ENCODE measurements at places on chromosomes 13 and 19.

- H3K4me3 ChIP-seq: peak overlapping the region; percentile 70
- H3K4me1 ChIP-seq: peaks cover 8% of the 10 kb centered on the region
- H3K27ac ChIP-seq: no peak overlapping the region
- no peak for DNase-seq
Observed at GRCh38 chr19:43799502-43800142, 2.6 kb downstream of the LYPD5 start.

GRCh38 chr13:81283062-81283461 is 942.1 kb upstream of the SPRY2 start:
- H3K4me3 ChIP-seq: no peak overlapping the region
- no peak for DNase-seq
- no peaks in the 10 kb centered on the region for H3K4me1 ChIP-seq

DNA sequence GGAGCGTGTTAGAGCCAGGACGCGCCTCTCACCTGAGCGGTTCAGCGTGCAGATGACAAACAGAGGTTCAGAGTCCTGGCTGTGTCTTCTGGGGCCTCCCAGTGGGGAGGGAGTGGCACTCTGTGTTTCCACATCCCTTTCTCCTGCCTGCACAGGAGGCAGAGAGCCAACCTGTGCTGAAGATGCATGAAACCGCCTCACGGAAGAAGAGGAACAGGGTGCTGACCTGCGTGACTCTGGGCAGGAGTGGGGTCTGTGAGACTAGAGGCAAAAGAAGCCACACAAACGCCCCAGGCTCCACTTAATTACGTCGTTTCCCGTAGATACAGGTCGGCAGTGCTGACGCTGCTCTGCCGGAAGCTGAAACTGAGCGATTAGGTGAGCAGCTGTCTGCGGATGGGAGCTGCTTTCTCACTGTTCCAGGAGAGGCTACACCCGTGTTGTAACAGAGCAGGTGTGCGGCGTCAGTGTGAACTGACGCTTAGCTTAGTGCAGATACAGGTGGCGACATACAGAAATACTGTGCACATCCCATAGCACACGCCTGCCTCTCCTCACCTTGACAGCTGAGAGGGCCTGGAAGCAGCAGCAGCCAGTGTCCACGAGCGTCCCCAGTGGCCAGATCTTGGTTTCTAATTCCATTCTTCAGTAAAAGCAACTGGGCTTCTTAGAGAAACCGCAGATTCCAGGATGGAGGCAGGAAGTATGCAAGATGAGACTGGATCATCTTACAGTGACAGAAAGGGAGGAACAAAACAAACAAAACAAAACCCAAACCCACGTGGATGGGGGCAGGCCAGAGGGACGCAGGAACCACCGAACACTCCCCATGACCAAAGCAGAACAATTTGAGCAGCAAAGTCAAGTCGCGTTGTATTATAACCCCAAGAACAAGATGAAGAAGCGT is 37.7 kb upstream of the MCF2L start:
- no peak overlapping the region for H3K4me3 ChIP-seq
- H3K4me1 ChIP-seq: peaks cover 17% of the 10 kb centered on the region
- DNase-seq: no peak
- peaks cover 34% of the 10 kb centered on the region for H3K27me3 ChIP-seq
- no peaks in the 10 kb centered on the region for H3K36me3 ChIP-seq
- H3K27ac ChIP-seq: no peak overlapping the region

- H3K4me3 ChIP-seq: no peak overlapping the region
- DNase-seq: no peak
- no peaks in the 10 kb centered on the region for H3K27me3 ChIP-seq
- H3K4me1 ChIP-seq: no peaks in the 10 kb centered on the region
- no peak overlapping the region for H3K27ac ChIP-seq
Observed at GRCh38 chr13:29319451-29319850, 276.0 kb downstream of the SLC7A1 start.

DNA sequence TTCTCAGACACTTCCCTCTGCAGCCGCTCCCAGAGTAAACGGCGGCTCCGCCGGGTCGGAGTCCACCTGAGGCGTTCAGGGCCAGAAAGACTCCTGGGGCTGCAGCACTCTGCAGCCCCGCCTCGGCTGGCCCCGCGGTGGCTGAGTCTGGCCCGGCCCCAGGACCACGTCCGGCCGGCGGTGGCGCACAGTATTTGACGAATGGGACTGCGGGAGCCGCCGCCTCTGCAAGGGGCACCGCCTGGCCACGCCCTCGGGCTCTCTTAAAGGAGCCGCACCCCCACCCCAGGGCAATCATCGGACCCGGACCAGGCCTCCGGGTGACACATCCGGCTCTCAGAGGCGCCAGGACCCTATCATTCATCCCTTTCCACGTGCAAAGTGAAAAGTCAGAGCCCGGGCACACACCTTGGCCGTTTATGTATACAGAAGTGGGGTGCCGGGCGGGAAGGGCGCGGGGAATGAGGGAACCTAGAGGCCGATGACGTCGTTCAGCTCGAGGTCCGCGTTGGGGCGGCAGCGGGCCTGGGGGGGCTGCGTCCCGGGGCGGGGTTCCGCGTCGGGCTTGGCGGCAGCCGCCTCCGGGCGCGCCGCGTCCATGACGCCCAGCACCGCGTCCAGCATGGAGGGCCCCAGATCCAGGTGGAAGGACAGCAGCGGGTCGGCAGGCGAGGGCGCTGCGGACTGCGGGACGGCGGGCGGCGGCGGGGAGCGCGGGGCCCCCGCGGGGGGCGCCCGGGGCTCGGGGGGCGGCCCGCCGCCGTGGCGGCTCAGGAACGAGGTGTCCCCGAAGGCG is 1.2 kb upstream of the LENG9 start:
- peak; percentile 94 for DNase-seq
- peaks cover 21% of the 10 kb centered on the region for H3K27me3 ChIP-seq
- peaks cover 11% of the 10 kb centered on the region for H3K36me3 ChIP-seq

DNA sequence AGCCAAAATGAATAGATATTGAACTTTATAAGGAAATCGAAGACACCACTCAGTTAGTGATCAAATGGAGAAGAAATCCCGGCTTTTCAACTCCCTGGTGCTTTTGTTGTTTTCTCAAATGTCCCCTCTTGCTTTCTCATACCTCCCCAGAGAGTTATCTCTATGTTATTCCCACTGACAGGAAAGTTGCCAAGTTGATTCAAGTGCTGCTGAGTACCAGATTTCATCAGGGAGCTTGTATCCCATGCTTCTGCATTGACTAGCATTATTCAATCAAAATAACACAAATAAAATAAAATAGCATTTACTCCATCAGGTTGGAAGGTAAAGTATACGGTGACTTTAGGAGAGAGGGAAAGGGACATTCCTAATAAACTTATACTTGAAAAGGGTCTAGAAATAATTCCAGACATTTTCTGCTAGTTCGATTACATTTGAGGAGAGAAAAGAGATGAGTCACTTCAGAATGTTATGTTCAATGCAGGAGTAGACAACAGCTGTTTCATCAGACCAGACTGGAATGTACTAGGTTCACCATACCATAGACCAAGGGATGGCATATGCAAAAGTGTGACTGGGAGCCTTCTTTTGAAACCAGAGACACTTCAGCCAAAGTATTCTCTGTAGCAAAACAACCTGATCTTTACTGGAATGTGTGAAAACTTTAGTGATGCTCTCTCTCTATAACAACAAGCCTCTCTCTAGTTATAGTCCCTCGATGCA is 397.8 kb downstream of the FGF14 start:
- H3K4me3 ChIP-seq: no peak overlapping the region
- no peaks in the 10 kb centered on the region for H3K36me3 ChIP-seq
- H3K27me3 ChIP-seq: no peaks in the 10 kb centered on the region
- H3K4me1 ChIP-seq: no peaks in the 10 kb centered on the region
- no peak for DNase-seq

GRCh38 chr19:48554385-48555091 is 2.6 kb downstream of the SULT2B1 start:
- H3K36me3 ChIP-seq: no peaks in the 10 kb centered on the region
- no peaks in the 10 kb centered on the region for H3K4me1 ChIP-seq
- no peak for DNase-seq
- H3K27me3 ChIP-seq: peaks cover 16% of the 10 kb centered on the region
- H3K4me3 ChIP-seq: no peak overlapping the region
- H3K27ac ChIP-seq: no peak overlapping the region

- H3K4me3 ChIP-seq: no peak overlapping the region
- no peak overlapping the region for H3K27ac ChIP-seq
- peaks cover 37% of the 10 kb centered on the region for H3K4me1 ChIP-seq
- H3K27me3 ChIP-seq: no peaks in the 10 kb centered on the region
- DNase-seq: no peak
Observed at GRCh38 chr13:46756977-46757376, 40.0 kb downstream of the ESD start.

- H3K36me3 ChIP-seq: peaks cover 9% of the 10 kb centered on the region
- H3K27ac ChIP-seq: no peak overlapping the region
- H3K4me1 ChIP-seq: no peaks in the 10 kb centered on the region
- H3K4me3 ChIP-seq: no peak overlapping the region
Observed at GRCh38 chr19:39524495-39524894, 8.2 kb downstream of the EID2B start.

DNA sequence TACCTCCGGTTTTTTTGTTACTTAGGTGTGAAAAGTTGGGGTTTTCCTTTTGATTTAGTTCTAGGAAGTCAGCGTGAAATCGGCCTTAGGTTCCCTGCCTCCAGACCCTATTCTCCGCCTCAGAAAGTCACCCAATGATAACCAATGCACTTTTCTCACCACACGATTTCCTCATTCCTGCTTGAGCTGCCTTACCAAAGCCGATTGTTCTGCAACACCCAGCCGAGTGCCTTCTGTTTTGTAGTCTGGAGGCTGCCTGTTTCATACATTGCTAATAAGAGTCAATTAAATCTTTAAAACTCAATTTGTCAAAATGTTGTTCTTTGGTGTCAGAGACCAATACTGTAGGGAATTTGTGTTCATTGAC is 39.7 kb downstream of the GJA3 start:
- peak overlapping the region; percentile 83 for H3K27ac ChIP-seq
- DNase-seq: no peak
- no peaks in the 10 kb centered on the region for H3K36me3 ChIP-seq
- H3K4me1 ChIP-seq: peaks cover 19% of the 10 kb centered on the region

DNA sequence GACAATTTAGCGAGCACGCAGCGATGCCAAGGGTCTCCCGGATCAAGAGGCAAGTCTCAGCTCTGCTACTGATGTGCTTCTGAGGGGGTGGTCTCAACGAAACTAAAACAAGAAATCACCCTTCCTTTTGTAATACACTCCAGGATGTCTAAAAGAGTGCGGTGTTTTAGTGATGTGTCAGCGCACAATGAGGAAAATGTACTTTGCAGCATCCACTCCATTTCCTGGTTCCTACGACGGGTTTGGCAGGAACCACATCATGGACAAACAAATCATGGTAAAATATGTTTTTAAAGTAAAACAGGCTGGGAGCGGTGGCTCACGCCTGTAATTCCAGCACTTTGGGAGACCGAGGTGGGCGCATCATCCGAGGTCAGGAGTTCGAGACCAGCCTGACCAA is 154.0 kb upstream of the TSC22D1 start:
- no peaks in the 10 kb centered on the region for H3K4me1 ChIP-seq
- no peak overlapping the region for H3K4me3 ChIP-seq
- no peak for DNase-seq
- no peak overlapping the region for H3K27ac ChIP-seq
- no peaks in the 10 kb centered on the region for H3K36me3 ChIP-seq

DNA sequence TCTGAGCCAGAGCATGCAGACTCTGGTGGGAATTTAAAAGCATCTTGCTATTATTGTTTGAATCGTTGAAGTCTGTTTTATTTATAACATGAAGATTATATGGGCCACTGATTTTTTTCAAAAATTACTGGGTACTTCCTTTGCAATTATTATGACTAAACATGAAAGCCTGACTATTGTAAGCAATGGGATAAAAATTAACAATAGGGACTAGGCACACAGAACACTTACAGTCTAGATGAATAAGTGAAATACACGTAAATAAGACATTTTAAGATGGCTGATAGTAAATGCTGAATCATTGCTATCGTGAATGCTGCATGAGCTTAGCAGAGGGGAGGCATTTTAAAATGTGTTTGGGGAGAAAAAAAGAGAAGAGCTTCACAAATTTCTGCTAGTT is 81.0 kb upstream of the MAB21L1 start:
- H3K4me1 ChIP-seq: no peaks in the 10 kb centered on the region
- no peaks in the 10 kb centered on the region for H3K27me3 ChIP-seq
- H3K4me3 ChIP-seq: no peak overlapping the region
- H3K36me3 ChIP-seq: no peaks in the 10 kb centered on the region

DNA sequence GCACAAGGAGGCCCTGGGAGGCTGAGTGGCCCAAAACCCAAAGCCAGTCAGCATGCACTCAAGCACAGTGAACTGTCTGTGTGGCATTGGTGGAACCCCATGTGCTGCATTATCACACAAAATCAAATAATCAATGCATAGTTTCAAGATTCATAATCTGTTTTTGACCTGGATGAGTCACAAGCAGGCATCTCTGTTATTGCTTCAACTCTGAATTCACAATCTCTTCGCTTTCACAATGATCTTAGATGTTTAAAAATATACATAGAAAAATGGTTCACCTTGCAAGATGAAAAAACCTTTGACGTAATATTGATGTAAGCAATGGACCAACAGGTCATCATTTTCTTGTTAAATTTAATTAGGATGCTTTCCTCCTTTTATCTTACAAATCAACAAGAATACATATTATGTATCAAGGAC is 455.4 kb downstream of the IRS2 start:
- no peak for DNase-seq
- no peaks in the 10 kb centered on the region for H3K36me3 ChIP-seq
- no peak overlapping the region for H3K4me3 ChIP-seq
- no peak overlapping the region for H3K27ac ChIP-seq
- no peaks in the 10 kb centered on the region for H3K4me1 ChIP-seq
- H3K27me3 ChIP-seq: no peaks in the 10 kb centered on the region

DNA sequence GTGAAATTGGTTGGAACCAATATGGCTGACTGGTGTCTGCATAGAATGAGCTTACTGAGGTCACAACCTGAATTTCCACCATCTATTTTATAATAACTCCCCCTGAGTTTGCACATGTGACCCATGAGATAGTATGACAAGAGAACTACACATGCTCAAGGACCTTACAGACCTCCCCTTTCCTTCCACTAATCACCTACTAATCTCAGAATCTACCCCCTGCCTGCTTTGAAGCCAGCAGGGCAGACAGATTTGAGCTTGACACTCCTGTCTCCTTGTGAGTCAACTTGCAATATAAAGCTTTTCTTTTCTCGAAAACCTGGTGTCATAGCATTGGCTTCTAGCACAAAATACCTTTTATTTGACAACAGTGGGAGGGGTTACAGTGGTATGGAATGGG is 248.4 kb downstream of the RFC3 start:
- H3K4me3 ChIP-seq: no peak overlapping the region
- H3K4me1 ChIP-seq: no peaks in the 10 kb centered on the region
- H3K27me3 ChIP-seq: no peaks in the 10 kb centered on the region
- no peaks in the 10 kb centered on the region for H3K36me3 ChIP-seq
- H3K27ac ChIP-seq: no peak overlapping the region

Measured in activated CD8-positive, alpha-beta memory T cell treated with anti-CD3 and anti-CD28 coated beads, Interleukin-2, amount 10 ng/mL, durations not matched to agents 7 days and 5 days (primary cell).